ENCODE measurements at places on chromosomes 7 and 10. TPM values are rescaled to one million over a fixed set of nuclear protein-coding genes. Genes with fewer than 3 reads are reported as not detected.
A peak's percentile ranks its signal among the peaks of the same experiment; 100 is the strongest.

- DNase-seq: no peak
Observed at GRCh38 chr7:3201937-3202710, 98.9 kb upstream of the SDK1 start.

DNA sequence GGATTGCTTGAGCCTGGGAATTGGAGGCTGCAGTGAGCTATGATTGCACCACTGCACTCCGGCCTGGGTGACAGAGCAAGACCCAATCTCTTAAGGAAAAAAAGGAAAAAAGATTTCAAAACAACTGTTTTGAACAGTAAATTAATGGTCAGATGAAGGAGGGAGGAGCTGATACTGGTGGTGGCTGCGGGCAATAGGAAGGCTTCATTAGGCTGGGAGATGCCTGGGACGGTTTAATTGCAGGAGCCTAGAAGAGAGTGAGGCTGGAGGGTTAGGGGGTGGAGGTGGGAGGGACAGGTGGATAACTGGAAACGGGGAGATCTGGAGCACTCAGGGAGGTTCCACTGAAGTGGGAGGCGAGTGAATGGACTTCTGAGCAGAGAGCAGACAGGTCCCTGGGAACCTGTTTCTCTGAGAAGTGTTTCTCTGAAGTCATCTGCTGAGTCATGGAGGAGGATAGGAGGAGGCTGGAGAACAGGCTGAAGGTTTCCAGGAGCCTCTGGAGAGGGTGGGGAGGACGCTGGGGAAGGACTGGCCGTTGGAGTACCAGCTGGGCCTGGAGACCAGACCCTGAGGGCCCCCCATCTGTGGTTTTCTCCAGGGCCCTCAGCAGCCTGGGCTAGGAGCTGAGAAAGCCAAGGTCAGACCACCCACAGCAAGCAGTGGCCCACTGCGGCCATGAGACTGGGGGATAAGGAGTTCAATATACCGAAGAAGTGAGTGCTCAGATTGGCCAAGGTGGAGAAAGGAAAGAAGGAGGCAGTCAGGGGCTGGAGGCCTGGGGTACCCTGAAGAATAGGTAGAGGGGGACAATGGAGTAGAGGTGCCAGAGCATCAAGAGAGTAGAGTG lies 14.4 kb upstream of the YWHAG start:
- DNase-seq: peak; percentile 42

GRCh38 chr10:48598243-48598935 lies 6.5 kb downstream of the ARHGAP22 start:
- no peak for DNase-seq

The VWA2 gene
- 0.75 TPM for total RNA-seq
